NCI-H526 (cell line): ENCODE measurements at places on chromosomes 2 and 18.
A peak's percentile ranks its signal among the peaks of the same experiment; 100 is the strongest.

GRCh38 chr2:13066676-13067075 lies 349.9 kb downstream of the TRIB2 start:
- no peak for DNase-seq

DNA sequence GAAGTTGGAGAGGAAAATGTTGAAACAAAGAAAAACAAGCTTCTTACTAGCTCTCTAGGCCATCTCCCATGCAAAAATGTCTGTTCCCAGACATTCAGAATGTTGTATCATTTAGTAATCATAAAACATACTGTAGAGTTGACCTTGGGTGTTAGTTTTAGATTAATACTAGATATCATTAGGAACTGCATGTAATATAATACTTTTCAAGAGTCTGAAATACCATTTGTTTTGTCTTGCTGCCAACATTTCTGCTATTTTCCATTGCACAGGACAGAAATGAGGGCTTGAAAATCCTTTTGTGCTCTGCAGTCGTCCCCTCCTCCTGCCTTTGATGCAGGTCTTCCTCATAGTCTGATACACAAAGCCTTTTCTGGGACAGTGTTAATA lies 89.5 kb upstream of the RBMS1 start:
- DNase-seq: no peak

- DNase-seq: no peak
Measured at GRCh38 chr2:224659714-224660113, 56.5 kb downstream of the CCDC195 start.

DNA sequence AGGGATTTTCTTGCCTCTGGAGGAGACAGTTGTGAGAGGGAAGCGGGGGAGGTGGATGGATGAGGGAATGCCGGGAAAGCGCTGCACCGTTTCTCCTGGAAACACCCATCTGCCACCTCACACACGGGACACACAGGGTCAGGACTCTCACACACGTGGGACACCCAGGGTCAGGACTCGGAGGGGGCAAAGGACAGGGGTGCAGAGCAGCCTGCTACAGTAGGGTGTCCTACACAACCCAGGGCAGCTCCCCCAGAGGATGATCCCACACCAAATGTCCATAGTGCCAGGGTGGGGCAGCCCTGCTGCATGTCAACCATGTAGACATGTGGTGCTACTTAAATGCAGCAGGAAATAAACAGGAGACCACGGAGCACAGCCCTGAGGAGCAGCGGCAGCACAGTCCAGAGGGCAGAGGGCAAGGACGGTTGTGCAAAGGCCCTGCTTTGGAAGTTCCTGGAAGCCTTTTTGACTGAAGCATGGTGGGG lies 5.1 kb downstream of the RAMP1 start:
- DNase-seq: no peak

- DNase-seq: no peak
Measured at GRCh38 chr2:37143974-37144373, 12.8 kb downstream of the EIF2AK2 start.

DNA sequence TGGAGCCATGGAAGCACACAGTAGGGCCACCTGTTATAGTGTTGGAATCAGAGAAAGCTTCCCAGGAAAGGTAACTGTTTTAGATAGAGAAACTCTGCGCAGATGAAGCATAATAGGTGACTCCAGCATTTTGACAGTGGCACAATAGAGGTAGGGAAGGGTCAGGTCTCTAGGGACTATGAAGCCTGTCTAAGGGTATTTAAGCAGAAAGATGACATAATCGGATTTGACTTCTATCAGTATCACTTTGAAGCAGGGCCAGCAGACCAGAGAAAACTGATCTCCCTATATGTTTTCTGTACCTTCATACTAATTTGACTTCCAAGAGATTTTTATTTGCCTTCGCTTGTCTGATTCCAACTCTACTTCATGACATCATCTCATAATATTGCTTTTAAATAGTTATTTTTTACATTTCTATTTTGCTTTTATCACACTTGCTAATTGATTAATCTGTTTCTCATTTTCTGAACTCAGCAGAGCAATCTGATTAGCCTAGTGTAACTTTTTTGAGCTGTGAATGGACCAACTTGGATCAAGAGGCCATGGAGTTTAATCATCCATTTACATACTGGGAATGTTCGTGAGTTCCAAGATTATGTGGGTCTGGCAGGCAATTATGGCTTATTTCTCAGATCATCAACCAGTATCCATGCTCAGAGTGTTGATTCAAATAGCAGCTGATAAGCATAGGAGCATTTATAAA lies 8.4 kb upstream of the HIBCH start:
- no peak for DNase-seq

DNA sequence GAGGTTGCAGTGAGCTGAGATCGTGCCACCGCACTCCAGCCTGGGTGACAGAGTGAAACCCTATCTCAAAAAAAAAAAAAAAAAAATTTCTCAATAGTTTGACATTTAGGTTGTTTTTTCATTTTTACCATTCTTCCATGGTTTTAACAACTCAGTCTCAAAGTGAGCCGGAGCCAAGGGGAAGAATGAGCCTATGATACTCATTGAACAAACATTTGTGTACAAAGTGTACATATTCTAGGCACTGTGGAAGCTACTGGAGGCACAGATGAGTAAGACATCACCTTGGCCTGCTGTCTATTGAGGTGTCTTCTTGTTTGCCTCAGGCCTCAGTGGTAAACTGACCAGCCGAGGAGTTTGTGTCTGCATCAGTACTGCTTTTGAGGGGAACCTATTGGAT lies 21.9 kb downstream of the CENPO start:
- no peak for DNase-seq

- peak; percentile 32 for DNase-seq
Measured at GRCh38 chr18:33839452-33840211, 261.6 kb downstream of the ASXL3 start.

GRCh38 chr18:68588169-68588568 lies 126.7 kb downstream of the TMX3 start:
- no peak for DNase-seq

DNA sequence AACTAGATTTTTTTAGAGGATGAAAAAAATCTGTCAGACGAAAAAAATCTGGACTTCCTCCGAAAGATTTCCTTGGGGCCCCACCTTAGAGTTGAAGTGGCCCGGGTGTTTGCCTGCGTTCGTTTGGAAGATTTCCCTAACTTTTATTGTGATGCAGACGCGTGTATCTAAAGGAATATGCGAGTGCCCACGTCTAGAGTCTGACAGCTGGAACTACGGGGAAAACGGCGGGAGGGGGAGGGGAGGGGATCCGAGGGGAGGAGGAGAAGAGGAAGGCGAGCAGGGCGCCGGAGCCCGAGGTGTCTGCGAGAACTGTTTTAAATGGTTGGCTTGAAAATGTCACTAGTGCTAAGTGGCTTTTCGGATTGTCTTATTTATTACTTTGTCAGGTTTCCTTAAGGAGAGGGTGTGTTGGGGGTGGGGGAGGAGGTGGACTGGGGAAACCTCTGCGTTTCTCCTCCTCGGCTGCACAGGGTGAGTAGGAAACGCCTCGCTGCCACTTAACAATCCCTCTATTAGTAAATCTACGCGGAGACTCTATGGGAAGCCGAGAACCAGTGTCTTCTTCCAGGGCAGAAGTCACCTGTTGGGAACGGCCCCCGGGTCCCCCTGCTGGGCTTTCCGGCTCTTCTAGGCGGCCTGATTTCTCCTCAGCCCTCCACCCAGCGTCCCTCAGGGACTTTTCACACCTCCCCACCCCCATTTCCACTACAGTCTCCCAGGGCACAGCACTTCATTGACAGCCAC lies 2.4 kb upstream of the SP9 start:
- DNase-seq: peak; percentile 81
